ENCODE measurements at places on chromosomes 4 and X.

GRCh38 chrX:72715546-72715945, 1.4 kb upstream of the PHKA1 start:
- DNase-seq, result no peak

DNA sequence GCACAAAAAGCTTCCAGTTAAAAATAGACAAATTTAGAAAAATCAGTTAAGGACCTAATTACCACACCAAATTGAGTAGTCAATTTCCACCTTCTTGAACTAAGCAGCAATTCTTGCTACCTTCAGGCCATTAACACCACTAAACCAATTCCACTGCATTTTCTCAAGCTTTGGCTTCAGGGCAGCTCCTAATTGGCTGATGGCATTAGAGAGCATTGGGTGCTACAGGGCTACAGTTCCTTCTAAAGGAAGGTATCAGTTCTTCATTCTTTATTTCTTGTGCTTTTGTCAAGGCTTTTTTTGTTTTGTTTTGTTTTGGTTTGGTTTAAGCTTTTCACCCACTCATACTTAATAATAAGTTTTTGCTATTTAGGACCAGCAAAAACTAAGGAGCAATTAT, 90.2 kb upstream of the FAM241A start:
- DNase-seq, result no peak

GRCh38 chrX:125093852-125094251, 225.8 kb upstream of the TEX13C start:
- DNase-seq, result no peak

- no peak for DNase-seq
Measured at GRCh38 chr4:122701061-122701460, 31.4 kb upstream of the BBS12 start.

DNA sequence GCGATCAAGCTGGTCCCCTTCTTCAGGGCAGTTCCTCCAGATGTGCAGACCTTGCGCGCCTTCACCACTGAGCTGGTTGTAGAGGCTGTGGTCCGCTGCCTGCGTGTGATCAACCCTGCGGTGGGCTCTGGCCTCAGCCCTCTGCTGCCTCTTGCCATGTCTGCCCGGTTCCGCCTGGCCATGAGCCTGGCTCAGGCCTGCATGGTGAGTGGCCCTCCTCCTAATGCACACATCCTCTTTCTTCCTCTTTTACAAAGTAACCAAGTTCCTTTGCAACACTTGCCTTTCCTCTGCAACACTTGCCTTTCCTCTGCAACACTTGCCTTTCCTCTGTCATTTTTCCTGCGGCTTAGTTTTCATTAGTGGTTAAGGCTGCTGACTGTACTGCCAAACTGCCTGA, 1.8 kb downstream of the CCDC22 start:
- DNase-seq, result no peak

DNA sequence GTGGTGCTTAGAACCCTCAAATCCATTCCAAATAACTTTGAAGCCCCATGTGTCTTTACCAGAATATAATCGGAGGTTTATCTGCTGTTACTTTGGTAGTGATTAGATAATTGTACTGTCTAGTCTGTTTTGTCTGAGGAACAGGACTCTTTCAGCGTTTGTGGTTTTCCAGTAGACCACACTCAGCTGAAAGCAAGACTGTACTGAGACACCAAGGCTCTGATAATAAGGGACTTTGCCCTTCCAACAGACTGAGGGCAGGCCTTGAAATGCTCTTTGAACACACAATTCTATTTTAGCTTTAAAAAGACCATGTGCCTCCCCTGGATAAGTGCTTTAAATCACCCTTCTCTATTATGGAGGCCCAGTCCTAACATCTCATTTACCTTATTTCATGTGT, 76.1 kb downstream of the KLHL8 start:
- no peak for DNase-seq

- no peak for DNase-seq
Measured at GRCh38 chr4:117156806-117157205, 71.4 kb upstream of the TRAM1L1 start.

- DNase-seq, result no peak
Measured at GRCh38 chrX:76029385-76029784, 143.5 kb upstream of the PBDC1 start.

DNA sequence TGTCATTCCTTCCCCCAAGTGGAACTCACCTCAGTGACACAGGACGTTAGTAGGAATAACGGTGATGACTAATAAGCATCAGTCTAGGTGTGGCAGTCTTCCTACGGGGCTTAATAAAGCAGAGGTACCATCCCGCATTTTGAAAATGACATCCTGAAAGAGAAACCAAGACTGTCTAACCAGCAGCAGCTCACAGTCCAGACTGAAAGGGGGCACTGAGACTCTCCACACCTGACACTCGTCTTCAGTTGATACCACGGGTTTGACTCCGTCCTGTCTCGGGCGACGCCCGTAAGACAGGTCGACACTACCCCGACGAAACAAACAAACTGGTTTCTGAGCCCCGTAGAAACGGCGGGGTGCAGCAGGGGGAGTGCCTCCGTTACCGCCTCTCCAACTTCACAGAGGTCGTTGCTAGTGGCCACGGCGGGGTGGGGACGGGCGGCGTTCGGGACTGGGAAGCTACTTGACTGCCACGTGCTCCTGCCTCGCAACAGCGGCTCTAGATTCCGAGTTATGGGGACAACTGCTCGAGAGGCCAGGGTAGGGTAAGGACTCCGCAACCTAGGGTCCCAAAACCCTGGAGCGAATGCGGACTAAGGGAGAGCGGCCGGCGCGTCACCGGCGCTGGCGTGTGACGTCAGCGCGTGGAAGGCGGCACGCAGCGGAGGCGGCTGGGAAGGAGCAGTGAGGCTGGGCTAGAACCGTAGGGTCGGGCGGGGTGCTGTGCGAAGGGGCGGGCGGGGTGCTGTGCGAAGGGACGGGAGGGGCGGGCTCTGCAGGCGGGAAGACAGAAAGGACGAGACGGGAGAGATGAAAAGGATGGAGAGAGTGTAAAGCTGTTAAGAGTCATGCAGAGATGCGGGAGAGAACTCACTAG, at the start of gene NEK1:
NEK1 (minus strand) TSS at position 593 of the 880 bp plus-strand sequence. CDS start 9,953 bp downstream, outside the sequence.
- peak; percentile 91 for DNase-seq

DNA sequence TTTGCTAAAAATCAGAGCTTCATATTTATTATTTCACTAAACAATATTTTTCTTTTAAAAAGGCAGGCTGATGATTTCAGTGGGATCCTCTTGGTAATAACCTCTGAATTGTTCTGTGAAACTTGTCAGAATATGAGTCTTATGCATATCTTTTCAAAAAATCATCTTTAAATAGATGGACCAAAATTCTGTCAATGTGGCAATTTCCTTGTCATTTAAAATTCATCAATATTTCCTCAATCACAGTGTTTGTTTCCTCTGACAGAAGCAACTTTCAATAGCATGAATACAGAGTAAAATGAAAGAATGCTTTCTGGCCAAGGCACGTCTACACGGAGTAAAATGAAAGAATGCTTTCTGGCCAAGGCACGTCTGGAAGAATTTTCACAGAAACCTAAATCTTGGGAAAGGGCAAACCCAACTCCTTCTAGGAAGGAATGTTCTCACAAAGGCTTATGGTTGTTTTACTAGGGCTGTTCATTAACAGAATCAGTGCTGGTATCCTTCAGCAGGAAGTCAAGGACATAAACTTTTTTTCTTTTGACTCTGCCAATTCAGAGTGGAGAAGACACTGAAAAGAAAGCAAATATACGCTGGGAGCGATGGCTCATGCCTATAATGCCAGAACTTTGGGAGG, 99.0 kb upstream of the GPR34 start:
- no peak for DNase-seq

DNA sequence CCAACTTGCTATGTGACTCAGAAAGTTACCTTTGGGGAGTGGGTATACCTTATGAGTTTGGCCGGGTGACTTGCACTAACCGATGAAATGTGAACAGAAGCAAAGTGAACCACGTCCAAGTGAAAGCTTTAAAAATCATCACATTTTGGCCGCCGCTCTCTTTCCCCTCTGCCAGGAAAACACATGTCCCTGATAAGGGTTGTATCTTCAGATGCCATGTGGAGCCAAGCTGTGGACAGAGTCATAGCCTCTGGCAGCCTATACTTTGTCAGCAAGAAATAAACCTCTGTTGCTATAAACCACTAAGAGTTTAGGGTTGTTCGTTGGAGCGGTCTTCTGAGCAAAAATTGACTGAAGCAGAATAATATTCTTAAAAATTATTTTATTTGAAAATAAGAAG, 92.3 kb downstream of the PRDM5 start:
- DNase-seq, result no peak

GRCh38 chr4:46937493-46937892, 28.4 kb upstream of the COX7B2 start:
- DNase-seq, result no peak

DNA sequence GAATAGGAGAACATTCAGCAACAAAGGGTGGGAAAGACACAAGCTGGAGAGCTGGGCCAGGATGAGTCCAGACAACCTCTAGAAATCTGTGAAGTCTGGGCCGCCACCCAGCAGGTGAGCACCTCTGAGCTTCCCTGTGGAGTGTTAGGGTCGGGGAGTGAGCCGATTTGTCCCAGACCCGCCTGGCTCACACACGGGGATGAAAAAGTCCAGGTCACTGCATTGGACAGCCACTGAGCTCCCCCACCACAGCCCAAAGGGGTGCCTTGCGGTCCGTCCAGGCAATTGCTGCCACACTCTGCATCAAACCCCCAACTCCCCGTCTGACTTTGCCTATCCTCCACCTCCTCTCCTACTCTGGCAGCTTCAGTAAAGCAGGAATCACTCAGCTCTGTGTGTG, 38.7 kb downstream of the NHSL2 start:
- no peak for DNase-seq

GRCh38 chr4:3880615-3881120, 114.5 kb downstream of the ADRA2C start:
- DNase-seq, result peak; percentile 70

DNA sequence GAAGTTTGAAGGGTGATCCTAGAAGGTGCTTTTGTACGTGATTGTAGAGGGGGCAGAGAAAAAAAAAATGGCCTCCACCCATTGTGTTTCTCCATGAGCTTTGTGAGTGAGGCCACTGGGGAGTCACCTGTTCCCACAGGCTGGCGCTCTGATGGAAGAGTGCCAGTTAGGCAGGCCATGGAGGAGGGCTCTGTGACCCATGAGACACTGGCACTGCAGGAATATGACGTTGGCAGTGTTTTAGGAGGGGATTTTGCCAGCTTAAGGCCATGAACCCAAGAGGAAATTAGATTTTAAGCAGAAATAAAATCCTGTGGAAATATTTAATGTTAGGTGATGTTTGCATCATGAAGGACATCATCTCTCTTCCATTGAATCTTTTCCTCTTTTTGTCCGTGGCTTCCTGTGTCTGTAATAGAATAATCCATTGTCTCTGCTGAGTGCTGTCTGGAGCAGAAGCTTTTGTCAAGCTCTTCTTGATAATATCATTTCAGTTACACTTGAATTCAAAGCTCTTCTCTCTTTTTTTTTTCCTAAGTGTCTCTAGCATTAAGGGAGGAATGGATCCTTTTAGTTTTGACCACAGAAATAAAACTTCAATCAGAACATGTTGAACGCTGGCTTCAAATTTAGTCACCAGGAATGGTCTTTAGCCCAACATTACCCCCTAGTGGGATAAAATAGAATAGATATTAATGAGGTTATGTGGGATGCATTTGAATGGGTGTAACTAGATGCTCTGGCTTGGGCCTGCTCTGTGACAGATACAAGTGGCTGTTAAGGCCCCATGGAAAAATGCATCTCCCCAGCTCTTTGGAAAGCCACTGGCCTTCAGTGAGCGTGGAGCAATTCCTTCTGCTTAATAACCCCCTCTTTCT, 41.0 kb upstream of the UCP1 start:
- no peak for DNase-seq
